NCI-H460 (cell line): ENCODE measurements at places on chromosomes 2 and 18.
A peak's percentile ranks its signal among the peaks of the same experiment; 100 is the strongest.

GRCh38 chr2:168456521-168457189, 583 bp downstream of the CERS6 start:
- DNase-seq: no peak

- no peak for DNase-seq
Measured at GRCh38 chr2:173264603-173265366, 89.9 kb upstream of the CDCA7 start.

DNA sequence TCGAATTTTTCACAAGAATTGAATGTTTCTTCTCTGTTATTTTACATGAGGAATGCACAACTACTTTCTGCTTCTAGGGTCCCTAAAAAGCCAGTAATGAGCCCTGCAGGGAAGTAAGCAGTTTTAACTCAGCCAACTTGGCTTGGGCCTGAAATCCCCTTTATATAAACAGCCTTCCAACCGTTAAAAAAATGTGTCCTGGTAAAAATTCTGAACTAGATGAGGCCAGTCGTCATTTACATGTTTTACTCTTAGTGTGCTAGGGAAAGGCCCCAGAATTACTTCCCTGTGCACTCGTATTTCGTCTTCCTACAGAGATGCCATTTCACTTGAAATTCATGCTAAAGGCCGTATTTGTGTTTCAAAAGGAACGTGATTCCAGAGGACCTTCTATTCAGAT, 42.4 kb upstream of the RPE start:
- DNase-seq: no peak

- no peak for DNase-seq
Measured at GRCh38 chr2:30476636-30477035, 29.6 kb downstream of the LCLAT1 start.

DNA sequence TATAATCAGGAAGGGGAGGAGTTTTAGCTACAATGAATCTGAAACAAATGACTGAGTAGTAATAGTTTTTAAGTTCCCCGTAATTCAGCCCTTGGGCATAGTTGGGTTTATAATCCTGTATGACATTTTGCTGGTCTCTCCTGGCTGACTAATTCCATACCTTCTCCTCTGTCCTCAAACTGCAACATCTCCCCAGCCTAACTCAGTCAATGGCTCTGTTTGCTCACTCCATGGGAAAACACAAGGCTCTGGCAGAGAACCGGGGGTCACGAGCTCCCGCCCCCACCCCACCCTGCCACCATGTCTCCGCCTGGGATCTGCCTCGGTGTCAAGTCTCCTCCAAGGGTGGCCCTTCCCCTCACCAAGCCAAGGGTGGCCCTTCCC, 168.6 kb downstream of the HDAC4 start:
- DNase-seq: no peak

GRCh38 chr2:201950606-201951005, 83.0 kb upstream of the FZD7 start:
- DNase-seq: no peak

GRCh38 chr18:68874361-68874760, 76.5 kb downstream of the CCDC102B start:
- no peak for DNase-seq

- DNase-seq: peak; percentile 22
Measured at GRCh38 chr2:35428548-35428947, 927.0 kb upstream of the CRIM1 start.

DNA sequence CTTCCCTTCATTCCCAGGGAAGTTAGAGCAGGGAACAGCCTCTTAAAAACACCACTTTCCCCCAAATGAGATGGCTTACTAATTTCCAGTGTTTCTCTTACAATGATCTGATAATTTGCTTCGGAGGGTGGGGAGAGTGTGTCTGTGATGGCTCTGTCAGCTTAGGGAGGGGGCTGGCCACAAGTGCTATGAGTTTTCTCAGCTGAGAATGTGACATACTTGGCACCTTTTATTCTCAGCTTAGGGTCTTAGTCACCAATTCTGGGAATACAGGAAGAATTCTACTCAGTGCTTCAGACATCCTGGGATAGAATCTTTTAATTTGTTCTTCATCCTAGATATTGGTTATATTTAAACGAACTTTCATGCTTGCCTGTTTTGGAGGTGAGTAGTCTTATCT, 64.4 kb downstream of the AOX1 start:
- no peak for DNase-seq

DNA sequence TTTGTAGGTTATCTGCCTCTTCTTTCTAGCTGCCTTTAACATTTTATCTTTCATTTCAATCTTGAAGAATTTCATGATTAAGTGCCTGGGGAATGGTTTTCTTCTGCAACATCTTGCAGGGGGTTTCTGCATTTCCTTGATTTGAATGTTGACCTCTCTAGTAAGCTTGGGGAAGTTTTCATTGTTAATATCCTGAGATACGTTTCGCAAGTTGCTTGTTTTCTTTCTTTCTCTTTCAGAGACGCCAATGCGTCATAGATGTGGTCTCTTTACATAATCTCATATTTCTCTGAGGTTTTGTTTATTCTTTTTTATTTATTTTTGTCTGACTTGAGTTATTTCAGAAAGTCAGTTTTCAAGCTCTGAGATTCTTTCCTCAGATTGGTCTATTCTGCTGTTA, 225.7 kb downstream of the XIRP2 start:
- DNase-seq: peak; percentile 13

DNA sequence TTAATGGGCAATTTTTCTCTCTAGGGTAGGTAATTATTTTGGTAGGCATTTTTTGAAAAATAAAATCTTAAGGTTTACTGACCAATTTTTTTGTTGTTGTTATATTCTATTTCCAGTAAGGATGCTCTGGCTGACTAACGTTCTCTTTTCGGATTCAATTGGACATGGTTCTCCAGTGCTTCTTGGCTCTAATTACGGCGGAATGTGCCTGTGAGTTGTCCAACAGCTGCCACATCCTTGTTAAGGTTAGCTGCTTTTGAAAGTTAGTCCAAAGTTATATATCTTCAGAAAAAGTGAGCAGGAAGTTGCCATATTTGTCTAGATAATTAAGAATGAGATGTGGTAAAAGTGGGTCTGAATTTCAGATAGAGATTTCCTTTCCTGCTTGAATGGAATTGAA, 45.8 kb upstream of the SMIM21 start:
- no peak for DNase-seq

- DNase-seq: no peak
Measured at GRCh38 chr2:168895771-168896170, 5.3 kb upstream of the G6PC2 start.
